B cell (primary cell): ENCODE measurements at places on chromosomes 16 and 17. TPM values are rescaled to one million over a fixed set of nuclear protein-coding genes. Genes with fewer than 3 reads are reported as not detected.

The ZFPM1 gene
- 32.2 and 34.6 TPM in 2 replicates for total RNA-seq

The CLEC18B gene
- total RNA-seq, result 0.68 and 1.6 TPM in 2 replicates

The CEP20 gene
- total RNA-seq, result 29.3 and 30.2 TPM in 2 replicates

The PLEKHM1 gene
- total RNA-seq, result 73.9 and 90.3 TPM in 2 replicates

The FZD2 gene
- 2.3 and 2.5 TPM in 2 replicates for total RNA-seq

The NXN gene
- total RNA-seq, result 0.17 TPM in 1 of 2 replicates, not detected in the other

DNA sequence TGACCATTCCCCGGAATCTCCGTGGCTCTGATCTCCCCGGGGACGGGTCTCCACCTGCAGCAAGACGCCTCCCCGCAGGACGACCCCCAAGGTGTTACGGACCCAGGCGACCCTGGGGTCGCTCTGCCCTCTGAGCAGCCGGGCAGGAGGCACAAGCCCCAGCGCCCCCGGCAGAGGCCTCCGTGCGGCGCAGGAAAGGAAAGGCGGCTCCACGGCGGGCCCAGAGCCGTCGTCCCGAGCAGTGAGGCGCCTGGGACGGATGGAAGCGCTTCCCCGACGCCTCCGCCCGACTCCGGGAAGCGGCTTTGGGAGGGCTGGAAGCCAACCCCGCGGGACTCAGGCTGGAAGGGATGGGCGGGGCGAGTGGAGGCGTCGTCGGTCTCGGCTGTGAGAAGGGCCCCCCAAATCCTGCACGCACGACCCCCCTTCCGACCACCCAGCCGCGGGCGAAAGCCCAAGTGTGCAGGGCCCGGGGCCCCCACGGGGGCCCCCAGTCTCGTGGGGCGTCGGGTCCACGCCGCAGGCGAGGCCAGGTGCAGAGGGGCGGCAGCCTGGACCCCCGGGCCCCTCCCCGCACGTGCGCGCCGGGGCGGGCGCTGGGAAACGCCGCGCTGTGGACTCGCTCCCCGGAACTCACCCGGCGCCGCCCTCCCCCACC is 32.7 kb upstream of the RPH3AL start:
- H3K4me3 ChIP-seq, result peak overlapping the region; percentile 60
- peaks cover 12% of the 10 kb centered on the region for H3K4me1 ChIP-seq
- H3K27me3 ChIP-seq, result peaks cover 21% of the 10 kb centered on the region
- peak; percentile 46 for DNase-seq

DNA sequence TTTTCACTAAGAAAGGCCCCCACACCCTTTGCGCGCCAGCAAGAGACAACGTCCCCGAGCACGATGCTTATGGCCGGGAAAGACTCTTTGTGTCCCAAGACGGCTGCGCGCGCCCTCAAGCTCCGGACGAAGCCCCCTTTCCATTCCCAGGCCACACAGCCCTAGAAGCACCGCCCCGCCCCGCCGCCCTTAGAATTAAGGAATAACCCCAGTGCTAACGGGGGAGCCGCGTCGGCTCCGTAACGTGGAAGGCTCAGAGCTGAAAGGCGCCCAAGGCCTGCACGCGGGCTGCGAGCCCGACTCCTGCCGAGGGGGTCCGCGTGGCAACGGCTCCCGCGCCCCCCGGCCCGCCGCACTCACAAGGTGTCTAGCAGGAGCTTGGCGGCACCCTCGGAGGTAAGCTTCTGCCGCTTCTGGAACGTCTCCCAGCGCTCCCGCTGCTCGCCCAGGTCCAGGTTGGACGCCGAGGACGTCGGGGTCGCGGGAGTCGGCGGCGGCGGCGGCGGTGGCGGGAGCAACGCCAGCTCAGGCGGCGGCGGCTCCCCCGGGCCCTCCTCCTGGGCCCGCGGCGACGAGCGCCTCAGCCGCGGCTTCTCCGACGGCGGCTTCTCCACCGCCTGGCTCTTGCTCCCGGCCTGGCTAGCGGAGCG is 477 bp downstream of the CENPV start:
- peak overlapping the region; percentile 56 for H3K27ac ChIP-seq
- H3K36me3 ChIP-seq, result peaks cover 8% of the 10 kb centered on the region
- DNase-seq, result no peak
- H3K4me3 ChIP-seq, result peak overlapping the region; percentile 78

DNA sequence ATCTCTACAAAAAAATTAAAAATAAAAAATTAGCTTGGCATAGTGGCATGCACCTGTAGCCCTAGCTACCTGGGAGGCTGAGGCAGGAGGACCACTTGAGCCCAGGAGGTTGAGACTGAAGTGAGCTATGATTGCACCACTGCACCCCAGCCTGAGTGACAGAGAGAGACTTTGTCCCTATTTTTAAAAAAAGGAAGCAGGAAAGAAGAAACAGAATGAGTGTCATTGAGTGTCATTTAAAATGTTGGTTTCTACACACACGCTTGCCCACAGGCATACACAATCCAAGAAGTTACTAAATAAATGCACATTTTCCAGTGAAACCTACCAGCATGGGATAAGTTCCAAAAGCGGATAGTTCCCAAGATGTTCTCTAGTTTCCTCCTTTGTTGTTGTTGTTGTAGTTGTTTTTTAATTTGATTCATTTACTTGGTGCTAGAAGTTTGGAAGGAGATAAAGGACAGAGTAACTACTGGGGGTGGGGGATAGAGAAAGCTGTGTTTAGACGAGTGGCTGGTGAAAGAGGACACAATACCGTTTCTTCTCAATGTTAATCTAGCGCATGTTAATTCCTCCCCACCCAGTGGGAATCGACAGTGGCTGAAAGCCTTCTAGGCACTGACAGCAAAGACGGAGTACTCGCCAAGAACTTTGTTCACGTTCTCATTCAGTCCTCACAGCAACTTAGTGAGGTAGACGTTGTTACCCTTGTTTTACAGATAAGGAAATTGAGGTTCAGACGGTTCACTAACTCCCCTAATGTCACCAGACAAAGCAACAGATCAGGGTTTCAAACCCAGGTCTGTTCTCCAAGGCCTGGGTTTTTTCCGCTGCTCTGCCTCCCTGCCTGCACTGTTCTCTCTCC is 17.3 kb downstream of the MRPS23 start:
- H3K4me1 ChIP-seq, result peaks cover 12% of the 10 kb centered on the region
- DNase-seq, result no peak
- H3K36me3 ChIP-seq, result no peaks in the 10 kb centered on the region
- peak overlapping the region; percentile 61 for H3K4me3 ChIP-seq

DNA sequence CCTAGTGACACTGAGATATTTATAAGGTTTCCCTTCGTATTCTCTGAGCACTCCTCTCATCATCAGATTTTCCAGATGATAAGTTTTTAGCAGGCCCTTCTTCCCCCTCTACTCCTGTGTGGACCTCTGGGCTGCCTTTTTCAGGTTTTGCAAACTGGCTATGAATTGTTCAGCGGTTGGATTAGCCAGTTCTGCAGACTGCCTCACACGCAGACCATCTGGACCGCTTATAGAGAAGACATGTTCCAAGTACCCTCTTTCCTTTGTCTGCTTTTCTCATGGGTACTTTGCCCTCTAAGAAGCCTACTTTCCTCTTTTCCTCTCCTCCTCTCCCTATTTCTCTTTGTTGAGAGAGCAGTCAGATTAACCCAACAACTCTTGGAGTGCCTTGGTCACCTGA is 111.6 kb downstream of the GRIN2A start:
- no peaks in the 10 kb centered on the region for H3K4me1 ChIP-seq
- H3K27me3 ChIP-seq, result no peaks in the 10 kb centered on the region
- no peak for DNase-seq
- H3K27ac ChIP-seq, result no peak overlapping the region

DNA sequence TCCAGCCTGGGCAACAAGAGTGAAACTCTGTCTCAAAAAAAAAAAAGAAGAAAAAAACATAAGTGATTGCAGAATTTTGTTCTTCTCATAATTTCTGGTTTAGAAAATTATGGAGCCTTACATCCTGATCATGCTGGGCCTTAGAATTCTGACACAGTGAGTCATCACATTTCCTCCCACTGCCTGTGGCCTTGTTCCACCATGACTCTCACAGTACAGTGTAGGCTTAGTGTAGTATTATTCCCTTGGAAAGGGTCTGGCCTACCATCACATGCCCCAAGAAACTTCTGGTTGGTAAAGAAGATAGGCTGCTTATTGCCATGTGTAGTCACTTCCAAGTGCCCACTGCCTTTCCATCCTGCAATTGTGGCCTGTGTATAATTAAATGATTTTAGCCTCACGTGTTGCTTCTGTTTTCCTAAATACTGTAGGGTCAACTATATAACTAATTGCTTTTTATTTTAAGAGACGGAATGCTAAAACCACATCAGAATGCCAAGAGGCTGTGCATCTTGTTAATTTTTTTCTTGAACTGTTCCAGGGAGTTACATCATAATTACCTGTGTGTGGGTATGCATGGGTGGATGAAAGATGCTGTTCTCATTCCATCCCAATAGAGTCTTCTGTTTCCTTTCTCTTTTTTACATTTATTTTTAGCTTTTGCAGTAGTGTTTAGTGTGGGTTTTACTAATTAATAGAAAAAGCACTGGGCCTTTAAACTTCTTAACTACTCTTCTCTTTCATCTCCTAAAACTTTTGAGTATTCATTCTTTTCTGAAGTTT is 25.9 kb downstream of the OGFOD1 start:
- DNase-seq, result no peak
- peaks cover 42% of the 10 kb centered on the region for H3K36me3 ChIP-seq
- no peak overlapping the region for H3K4me3 ChIP-seq
- no peaks in the 10 kb centered on the region for H3K27me3 ChIP-seq

GRCh38 chr16:672851-673250 is 2.6 kb upstream of the RHBDL1 start:
- DNase-seq, result no peak
- H3K36me3 ChIP-seq, result no peaks in the 10 kb centered on the region
- peaks cover 15% of the 10 kb centered on the region for H3K4me1 ChIP-seq
- no peak overlapping the region for H3K4me3 ChIP-seq
- H3K27ac ChIP-seq, result no peak overlapping the region
- no peaks in the 10 kb centered on the region for H3K27me3 ChIP-seq

GRCh38 chr16:50667497-50668367 is 13.4 kb downstream of the SNX20 start:
- peaks cover 26% of the 10 kb centered on the region for H3K36me3 ChIP-seq
- H3K27me3 ChIP-seq, result no peaks in the 10 kb centered on the region
- no peak for DNase-seq
- no peak overlapping the region for H3K4me3 ChIP-seq
- peak overlapping the region; percentile 45 for H3K27ac ChIP-seq

- H3K4me3 ChIP-seq, result no peak overlapping the region
- no peaks in the 10 kb centered on the region for H3K27me3 ChIP-seq
- H3K36me3 ChIP-seq, result peaks cover 12% of the 10 kb centered on the region
- no peak overlapping the region for H3K27ac ChIP-seq
- no peak for DNase-seq
Measured at GRCh38 chr17:46764000-46764708, 54.3 kb downstream of the WNT3 start.

DNA sequence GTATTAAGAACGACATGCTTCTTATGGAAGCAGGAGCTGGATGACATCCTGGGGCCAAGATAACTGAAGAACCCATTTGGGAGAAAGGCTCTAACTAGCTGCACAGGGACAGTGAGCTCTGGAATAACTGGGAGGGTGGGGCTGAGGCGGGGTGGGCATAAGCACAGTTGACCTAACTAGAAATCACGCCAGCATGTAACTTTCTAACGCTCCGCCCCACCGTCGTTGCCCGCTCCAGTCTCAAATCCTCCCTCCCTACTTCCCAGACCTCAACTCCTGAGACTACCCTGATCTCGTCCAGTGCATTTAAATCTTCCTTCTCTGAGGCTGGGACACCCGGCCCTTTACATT is 436 bp downstream of the PHB1 start:
- H3K27ac ChIP-seq, result no peak overlapping the region
- no peaks in the 10 kb centered on the region for H3K27me3 ChIP-seq
- H3K36me3 ChIP-seq, result peaks cover 30% of the 10 kb centered on the region
- no peak for DNase-seq
- H3K4me3 ChIP-seq, result peak overlapping the region; percentile 51
- H3K4me1 ChIP-seq, result peaks cover 7% of the 10 kb centered on the region
